Activated CD4-positive, alpha-beta T cell treated with anti-CD3 and anti-CD28 coated beads, Interleukin-10, Interleukin-2, amounts not matched to agents 100 ng/mL and 50 ng/mL, durations not matched to agents 16 hours and 8 hours (primary cell): ENCODE measurements at places on chromosomes 3 and 15.

GRCh38 chr3:29307295-29307694, 26.4 kb downstream of the RBMS3 start:
- no peak for DNase-seq

GRCh38 chr3:9617056-9617455, 32.2 kb upstream of the MTMR14 start:
- no peak for DNase-seq

DNA sequence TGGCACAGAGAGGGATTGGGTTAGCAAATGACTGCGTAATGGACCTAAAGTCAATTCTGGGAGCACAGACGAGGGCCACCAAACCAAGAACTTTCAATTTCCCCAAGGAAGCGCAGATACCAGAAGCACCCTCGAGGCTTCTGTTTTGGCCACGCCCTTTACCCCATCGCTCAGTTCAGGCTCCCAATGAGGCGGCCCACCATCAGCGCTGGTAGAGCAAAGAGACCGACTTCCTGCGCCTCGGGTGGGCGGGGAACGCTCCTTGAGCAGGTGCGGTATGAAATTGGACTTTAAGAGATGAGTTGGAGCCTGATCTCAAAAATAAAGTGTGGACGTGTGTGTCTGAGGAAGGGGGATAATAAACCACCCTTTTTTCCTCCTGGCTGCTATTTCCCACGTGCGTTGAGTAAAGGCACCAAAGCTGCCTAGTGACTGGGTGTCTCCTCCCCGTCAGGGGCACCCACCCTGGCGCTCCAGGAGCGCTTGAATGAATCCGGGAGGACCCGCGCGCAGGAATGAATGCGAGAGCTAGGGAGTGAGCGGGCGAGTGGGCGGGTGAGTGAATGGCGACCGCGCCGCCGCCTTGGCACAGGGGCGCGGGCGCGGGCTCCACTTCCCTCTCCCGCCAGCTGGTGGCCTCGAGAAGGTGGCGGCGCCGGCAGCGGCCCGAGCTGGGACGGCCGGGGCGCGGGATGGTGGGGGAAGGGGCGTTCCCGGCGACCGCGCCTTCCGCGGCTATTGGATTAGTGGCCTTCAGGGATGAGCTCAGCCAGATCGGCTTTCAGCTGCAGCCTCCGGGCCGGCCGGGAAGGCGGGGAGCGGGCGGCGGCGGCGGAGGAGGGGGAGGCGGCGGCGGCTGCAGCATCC, at the start of gene SPSB4:
Gene SPSB4 (plus strand): TSS at position 772 of the 867 bp plus-strand sequence. CDS start 14,758 bp downstream, outside the sequence.
- DNase-seq: peak; percentile 33

DNA sequence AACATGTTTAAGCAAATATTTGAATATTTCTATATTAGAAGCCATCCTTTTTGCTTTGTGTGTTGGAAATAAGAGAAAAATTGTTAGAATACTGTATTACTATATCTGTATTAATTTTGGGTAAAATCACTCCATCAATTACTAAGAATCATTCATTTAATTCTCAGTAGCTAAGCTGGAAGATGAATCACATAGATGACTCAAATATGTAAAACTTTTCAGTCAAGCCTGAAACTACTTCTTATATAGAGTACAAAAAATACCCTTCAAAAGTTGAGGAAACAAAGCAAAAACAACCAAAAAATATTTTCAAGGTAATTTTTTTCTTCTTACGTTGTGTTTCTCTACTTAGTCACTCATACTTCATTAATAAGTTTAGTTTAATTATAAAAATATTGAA, 205.7 kb upstream of the ROBO1 start:
- no peak for DNase-seq

DNA sequence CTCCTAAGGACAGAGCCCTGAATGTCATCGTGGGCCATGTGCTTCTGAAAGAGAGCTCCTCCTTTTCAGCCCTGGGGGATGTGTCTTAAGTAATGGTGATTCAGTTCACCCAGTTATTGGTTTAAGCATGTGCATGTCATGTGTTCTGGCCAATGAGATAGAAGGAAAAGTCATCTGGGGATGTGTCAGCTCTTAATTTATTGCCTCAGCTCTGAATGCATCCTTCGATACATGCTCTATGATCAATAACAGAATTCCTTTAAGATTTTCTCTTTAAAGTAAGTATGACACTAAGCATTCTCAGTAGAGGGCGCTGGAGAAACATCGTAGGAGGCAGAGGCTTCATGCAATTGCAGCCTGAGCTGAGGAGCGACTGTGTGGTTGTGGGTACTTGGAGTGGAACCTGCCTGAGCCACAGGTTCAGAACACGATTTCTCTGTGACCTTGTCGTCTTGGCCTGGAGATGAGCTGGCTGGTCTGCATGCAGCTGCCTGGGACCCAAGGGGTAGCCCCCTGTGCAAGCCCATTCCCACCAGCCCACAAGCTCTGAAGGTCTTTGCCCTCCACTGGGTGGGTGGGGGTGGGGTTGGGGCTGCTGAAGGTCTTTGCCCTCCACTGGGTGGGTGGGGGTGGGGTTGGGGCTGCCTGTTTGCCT, 69.5 kb downstream of the C3orf38 start:
- peak; percentile 43 for DNase-seq

GRCh38 chr3:278300-279064, 81.9 kb downstream of the CHL1 start:
- DNase-seq: no peak

- no peak for DNase-seq
These were observed 18.3 kb downstream of the CGGBP1 start for GRCh38 chr3:88040529-88040928.

- DNase-seq: no peak
These were observed 80.3 kb upstream of the PRTG start for GRCh38 chr15:55823191-55823670.

DNA sequence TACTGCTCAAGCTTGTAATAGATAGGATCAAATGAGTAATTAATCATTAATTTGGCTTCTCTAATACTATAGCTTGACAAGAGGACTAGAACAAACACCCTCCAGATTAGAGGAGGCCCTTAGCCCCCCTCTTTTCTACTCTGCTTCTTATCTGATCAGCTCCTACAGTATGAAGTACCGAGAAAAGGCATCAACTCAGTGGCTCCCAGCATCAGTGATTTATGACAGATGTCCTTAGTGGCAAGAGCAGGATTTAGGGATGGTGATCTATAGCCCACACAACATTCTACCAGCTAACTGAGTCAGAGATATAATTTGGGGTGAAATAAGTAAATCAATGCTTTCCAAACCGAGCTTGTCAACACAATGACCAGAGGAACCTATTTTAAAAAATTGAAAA, 541.1 kb downstream of the NLGN1 start:
- no peak for DNase-seq

- DNase-seq: peak; percentile 35
These were observed 585 bp downstream of the KIF23 start for GRCh38 chr15:69414701-69415167.

GRCh38 chr15:64808785-64809453, 16.5 kb downstream of the PIF1 start:
- DNase-seq: no peak

DNA sequence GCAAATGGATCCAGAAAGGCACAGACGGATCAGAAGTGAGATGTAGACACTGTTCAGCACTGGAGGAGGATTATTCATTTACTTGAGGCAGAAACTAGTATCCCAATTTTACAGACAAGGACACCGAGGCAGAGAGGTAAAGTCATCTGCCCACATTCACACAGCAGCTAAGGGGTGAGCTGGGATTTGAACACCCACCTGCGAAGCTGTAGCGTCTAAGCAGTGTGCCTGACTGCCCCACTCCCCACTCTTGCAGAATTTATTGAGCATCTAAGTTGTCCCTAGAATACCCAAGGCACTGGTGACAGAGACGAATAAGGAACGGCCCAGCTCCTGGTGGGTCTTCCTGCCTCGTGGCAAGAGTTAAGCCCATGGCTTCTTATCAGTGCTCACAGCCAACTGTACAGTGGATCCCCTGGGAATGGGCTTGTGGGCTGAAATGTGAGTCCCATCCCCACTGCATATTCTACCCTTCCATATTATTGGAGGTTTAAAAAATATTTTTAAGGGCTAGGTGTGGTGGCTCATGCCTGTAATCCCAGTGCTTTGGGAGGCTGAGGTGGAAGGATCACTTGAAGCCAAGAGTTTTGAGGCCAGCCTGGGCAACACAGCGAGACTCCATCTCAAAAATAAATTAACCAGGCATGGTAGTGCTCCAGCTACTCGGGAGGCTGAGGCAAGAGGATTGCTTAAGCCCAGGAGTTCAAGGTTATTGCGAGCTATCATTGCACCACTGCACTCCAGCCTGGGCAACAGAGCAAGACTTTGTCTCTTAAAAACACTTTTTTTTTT, 77.6 kb downstream of the IQSEC1 start:
- DNase-seq: no peak

DNA sequence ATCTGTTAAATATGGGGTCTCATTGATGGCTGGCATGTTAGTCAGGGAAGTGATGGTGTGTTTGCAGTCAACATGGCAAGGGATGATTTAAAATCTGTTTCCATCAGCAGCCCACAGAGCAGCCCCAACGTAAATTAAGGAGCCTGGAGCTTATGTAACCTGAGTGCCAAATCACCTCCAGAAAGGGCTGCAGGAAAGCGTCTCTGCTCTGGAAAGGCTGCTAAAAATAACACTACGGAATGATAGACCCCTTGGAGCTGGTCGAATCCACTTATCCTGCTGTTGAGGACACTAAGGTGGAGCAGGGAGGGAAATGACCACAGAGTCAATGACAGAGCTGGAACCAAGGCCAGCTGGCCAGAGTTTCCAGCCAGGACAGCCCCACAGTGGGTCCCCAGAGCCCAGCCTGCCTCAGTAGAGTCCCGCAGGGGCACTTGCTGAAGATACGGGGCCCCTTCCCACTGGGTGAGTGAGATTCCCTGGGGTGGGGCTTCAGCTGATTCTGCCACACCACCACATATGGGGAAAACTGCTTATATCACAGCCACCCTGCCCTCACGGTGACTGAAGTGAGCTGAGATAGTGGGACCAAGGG, 63.5 kb downstream of the EPHB1 start:
- DNase-seq: no peak

DNA sequence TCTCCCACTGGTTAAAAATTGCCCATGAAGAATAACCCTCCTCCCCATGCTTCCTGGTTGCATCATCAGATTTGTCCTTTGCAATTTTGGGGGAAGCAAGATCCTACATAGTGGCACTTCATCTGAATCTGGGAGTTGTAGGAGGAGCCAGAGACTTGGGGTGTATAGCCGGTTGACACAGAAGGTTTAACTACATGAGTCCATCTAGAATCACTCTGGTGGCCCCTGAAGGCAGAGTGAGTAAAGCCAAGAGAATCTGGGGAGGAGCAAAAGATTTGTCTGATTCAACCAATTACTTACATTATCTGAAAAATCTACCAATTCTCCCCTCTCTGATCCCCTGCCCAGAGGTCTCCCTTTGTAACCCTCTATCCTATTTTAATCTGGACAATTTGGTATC, 50.1 kb downstream of the SYN2 start:
- DNase-seq: no peak

DNA sequence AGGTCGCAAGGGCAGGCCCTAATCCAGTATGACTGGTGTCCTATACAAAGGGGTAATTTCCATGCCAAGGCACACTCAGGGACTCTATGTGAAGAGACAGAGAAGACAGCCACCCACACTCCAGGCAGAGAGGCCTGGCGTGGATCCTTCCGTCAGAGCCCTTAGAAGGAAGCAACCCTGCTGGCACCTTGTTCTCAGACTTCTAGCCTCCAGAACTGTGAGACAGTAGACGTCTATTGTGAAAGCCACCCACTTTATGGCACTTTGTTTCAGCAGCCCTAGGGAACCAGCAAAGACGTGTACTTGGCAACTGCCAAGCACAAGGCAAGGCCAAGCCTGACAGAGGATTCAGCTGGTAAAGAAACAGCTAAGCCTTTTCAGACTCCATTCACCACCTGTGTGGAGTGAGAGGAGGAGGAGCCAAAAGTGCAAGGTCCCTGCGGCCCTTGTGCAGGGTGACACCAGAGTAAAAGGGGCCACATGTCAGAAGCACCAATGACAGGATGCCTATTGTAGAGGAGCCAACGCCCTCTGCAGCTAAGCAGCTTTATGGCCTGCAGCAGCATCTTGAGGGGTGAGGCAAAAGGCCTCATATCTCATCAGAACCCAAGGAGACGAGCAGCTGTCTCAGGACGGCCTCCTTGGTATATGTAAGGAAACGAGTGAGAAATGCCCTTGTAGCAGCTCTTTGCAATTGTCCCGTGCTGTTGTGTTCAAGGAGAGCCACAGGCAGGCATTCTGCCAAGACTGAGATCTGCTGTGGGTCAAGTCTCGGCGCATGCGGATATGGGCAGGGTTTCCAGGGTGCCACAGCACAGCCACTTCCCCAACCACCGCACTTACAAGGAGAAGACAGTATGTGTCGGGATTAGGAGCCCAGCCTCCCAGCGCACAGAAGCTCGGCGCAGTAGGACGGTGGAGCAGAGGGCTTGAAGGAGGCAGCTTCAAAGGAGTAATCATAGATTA, 121.5 kb upstream of the LIPC start:
- no peak for DNase-seq

DNA sequence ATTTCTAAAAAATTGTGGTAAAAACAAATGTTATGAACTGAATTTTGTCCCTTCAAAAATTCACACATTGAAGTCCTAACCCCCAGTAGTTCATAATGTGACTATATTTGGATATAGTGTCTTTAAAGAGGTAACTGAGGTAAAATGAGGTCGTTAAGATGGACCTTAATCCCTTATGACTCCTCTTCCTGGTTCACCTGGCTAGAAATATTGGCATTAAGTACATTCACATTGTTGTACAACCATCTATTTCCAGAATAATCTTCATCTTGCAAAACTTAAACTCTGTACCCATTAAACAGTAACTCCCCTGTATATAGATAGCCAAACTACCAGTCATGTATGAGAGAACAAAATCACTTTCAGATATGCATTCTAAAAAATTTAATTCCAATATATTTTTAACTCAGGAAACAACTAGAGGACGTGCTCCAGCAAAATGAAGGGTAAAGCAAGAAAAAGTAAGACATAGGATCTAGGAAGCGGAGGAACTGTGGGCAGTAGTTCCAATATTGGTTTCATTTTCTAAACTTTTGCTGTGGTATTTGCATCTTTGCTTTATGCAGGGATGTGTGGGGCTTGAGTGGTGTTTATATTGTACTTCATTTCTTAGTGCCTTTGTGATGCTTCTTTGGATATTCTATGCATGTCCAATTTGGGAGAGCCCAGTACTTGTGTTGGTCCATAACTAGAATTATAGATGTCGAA, 36.7 kb upstream of the IL20RB start:
- no peak for DNase-seq
